HFFc6 (cell line): ENCODE measurements at places on chromosomes 6 and 20.
A peak's percentile ranks its signal among the peaks of the same experiment; 100 is the strongest.

GRCh38 chr20:46371656-46372055 is 34.8 kb downstream of the ELMO2 start:
- no peak overlapping the region for H3K4me3 ChIP-seq
- H3K36me3 ChIP-seq: peaks cover 57% of the 10 kb centered on the region

GRCh38 chr6:44129841-44130322 is 2.5 kb downstream of the TMEM63B start:
- peaks cover 42% of the 10 kb centered on the region for H3K4me1 ChIP-seq
- peaks cover 10% of the 10 kb centered on the region for H3K36me3 ChIP-seq
- DNase-seq: no peak
- no peaks in the 10 kb centered on the region for H3K27me3 ChIP-seq
- H3K27ac ChIP-seq: no peak overlapping the region

DNA sequence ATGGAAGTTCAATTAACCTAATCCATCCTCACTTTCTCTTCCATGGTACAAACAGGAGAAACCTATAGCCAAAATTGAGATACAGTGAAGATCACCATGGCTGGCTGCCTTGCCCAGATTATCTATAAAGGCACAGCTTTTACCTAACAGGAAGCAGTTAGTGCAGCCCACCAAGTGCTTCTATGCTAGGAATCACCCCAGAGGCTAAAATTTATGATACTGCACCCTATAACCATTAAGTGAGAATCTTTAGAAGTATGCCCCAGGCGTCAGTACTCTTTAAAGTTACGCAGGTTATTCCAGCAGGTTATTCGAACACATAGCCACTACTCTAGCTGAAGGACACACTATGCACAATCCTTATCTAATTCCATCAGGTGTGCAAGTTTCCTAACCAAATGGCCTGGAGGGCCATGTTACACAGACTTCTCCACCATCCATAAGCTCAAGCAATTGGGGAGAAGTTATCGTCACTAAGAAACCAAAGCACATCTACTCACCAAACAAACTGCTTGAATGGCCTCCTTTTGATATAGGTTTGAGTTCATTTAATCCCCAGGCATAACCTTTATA is 43.1 kb downstream of the MAN1A1 start:
- no peaks in the 10 kb centered on the region for H3K27me3 ChIP-seq
- DNase-seq: no peak
- H3K4me1 ChIP-seq: peaks cover 5% of the 10 kb centered on the region; the same call in 1 of the 2 replicates
- H3K27ac ChIP-seq: no peak overlapping the region
- H3K36me3 ChIP-seq: no peaks in the 10 kb centered on the region
- no peak overlapping the region for H3K4me3 ChIP-seq

- H3K27ac ChIP-seq: peak overlapping the region; percentile 84
- DNase-seq: no peak
- H3K36me3 ChIP-seq: peaks cover 44% of the 10 kb centered on the region
These were observed 640 bp downstream of the NFS1 start for GRCh38 chr20:35698298-35699126.

- DNase-seq: no peak
- no peak overlapping the region for H3K27ac ChIP-seq
- peaks cover 17% of the 10 kb centered on the region for H3K27me3 ChIP-seq
- H3K36me3 ChIP-seq: no peaks in the 10 kb centered on the region
- H3K4me3 ChIP-seq: no peak overlapping the region
These were observed 18.9 kb downstream of the CDH22 start for GRCh38 chr20:46289432-46289831.

DNA sequence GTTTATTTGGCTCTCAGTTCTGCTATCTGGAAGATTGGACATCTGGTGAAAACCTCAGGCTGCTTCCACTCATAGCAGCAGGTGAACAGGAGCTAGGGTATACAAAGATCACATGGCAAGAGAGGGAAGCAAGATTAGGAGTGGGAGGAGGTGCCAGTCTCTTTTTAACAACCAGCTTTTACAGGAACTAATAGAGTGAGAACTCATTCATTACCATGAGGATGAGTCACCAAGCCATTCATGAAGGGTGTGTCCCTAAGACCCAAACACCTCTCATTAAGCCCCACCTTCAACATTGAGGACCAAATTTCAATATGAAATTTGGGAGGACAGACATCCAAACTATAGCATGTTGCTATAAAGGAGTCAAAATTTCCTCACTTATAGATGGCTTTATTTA is 85.4 kb upstream of the HCRTR2 start:
- H3K4me1 ChIP-seq: no peaks in the 10 kb centered on the region
- peaks cover 3% of the 10 kb centered on the region for H3K27me3 ChIP-seq
- H3K4me3 ChIP-seq: no peak overlapping the region
- H3K36me3 ChIP-seq: no peaks in the 10 kb centered on the region
- no peak overlapping the region for H3K27ac ChIP-seq

DNA sequence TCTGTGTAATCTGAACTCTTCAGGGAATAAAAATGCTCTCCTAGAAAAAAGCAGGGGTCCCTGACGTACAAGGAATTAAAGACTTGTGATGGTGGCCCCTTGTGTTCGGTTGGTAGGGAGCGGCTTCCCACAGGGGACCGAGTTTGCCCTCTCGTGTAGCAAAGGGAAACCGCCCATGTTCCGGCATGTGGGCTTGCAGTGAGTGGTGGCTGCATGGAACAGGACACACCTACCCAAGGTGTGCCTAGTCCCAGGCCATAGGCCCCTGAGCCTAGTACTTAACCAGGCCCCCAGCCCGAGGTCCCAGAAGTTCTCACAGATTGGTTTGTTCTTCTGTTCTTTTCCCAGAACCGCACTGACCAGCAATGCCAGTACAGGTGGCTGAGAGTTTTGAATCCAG is 15.5 kb downstream of the MYBL2 start:
- H3K4me1 ChIP-seq: peaks cover 6% of the 10 kb centered on the region; the same call in 1 of the 2 replicates
- no peaks in the 10 kb centered on the region; the same call in 1 of the 2 replicates for H3K27me3 ChIP-seq
- H3K36me3 ChIP-seq: no peaks in the 10 kb centered on the region
- DNase-seq: no peak
- no peak overlapping the region for H3K27ac ChIP-seq

- DNase-seq: no peak
- H3K36me3 ChIP-seq: no peaks in the 10 kb centered on the region
- H3K27ac ChIP-seq: no peak overlapping the region
- no peaks in the 10 kb centered on the region for H3K4me1 ChIP-seq
- no peak overlapping the region for H3K4me3 ChIP-seq
These were observed 75.2 kb upstream of the PMEPA1 start for GRCh38 chr20:57785061-57785460.

- no peaks in the 10 kb centered on the region; the same call in 1 of the 2 replicates for H3K4me1 ChIP-seq
- H3K27ac ChIP-seq: no peak overlapping the region
- H3K4me3 ChIP-seq: no peak overlapping the region
- no peaks in the 10 kb centered on the region for H3K36me3 ChIP-seq
These were observed 56.7 kb upstream of the ZFAND3 start for GRCh38 chr6:37762806-37763205.

GRCh38 chr6:73655341-73655917 is 1.6 kb upstream of the SLC17A5 start:
- H3K27ac ChIP-seq: no peak overlapping the region; the same call in 1 of the 2 replicates
- H3K4me1 ChIP-seq: peaks cover 44% of the 10 kb centered on the region

DNA sequence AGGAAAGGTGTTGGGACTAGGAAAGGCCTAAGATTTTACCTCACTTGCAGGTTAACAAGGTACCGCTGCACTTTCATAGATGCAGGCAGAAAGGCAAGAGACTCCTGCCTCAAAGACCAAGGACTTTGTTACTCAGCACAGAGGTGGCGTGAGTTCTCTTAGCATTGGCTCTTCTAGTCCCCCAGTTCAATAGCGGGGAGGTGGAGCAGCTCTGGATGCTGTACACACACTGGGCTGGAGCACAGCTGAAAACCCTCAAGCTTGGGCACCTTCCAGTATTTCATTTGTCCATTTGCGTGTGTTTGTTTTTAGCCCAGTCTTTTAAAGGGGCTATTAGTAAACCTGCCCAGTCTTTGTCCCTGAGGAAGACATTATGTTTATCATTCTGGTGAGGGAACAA is 345.2 kb downstream of the FARS2 start:
- no peak overlapping the region for H3K27ac ChIP-seq
- H3K4me1 ChIP-seq: no peaks in the 10 kb centered on the region
- DNase-seq: no peak
- peaks cover 2% of the 10 kb centered on the region for H3K27me3 ChIP-seq
- peaks cover 9% of the 10 kb centered on the region; the same call in 1 of the 2 replicates for H3K36me3 ChIP-seq

- DNase-seq: no peak
- H3K4me1 ChIP-seq: no peaks in the 10 kb centered on the region
- no peak overlapping the region for H3K27ac ChIP-seq
- H3K4me3 ChIP-seq: no peak overlapping the region
- H3K36me3 ChIP-seq: no peaks in the 10 kb centered on the region
- no peaks in the 10 kb centered on the region for H3K27me3 ChIP-seq
These were observed 305.5 kb downstream of the SLC35F1 start for GRCh38 chr6:118212451-118213173.

DNA sequence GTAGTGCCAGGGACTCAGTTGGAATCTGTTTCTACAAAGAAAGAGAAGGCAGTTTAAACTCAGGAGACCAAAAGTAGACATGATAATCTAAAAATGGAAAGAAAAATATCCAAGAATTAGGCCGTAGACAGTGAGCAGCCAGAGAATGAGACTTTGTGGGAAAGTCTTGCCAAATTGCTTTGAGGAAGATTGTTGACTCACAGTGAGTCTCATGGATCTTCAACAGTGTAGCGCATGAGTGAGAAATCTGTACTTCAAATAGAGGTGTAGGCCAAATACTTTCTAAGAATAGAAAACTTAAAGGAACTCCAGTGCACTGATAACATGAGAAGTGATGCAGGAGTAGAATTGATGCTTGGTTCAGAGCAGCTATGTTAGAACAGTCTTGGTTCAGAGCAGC is 284.5 kb downstream of the HTR1B start:
- H3K4me3 ChIP-seq: peak overlapping the region; percentile 70
- no peaks in the 10 kb centered on the region for H3K27me3 ChIP-seq
- DNase-seq: peak; percentile 73
- peak overlapping the region; percentile 85 for H3K27ac ChIP-seq

DNA sequence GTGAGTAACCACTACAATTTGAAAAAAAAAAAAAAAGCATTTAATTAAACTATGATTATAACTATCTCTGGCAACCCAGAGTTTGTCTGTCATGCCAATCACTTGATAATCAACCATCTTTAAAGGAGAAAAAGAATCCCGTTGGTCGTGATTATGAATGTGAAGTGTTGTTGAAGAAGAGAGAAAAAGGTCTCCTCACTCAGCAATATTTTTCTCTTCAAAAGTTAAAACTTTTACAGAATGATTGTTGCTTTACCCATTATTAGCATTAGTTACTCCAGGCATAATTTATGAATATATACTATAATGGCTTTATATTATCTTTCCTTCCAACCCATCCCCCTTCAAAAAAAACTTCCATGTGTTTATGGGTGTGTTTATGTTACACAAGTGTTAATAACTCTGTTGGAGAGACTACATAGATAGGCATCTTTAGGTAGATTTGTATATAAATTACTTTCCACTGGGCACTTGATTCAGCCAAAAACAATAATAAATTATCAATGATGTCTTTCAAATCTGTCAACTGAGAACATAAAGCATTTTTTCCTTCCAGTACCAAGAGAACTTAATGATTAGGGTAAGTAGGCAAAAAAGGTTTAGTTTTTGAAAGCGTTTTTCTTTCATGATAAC is 5.1 kb downstream of the BMP5 start:
- H3K36me3 ChIP-seq: no peaks in the 10 kb centered on the region
- no peak overlapping the region for H3K4me3 ChIP-seq
- DNase-seq: no peak
- no peaks in the 10 kb centered on the region for H3K4me1 ChIP-seq
- H3K27ac ChIP-seq: no peak overlapping the region
- no peaks in the 10 kb centered on the region; the same call in 1 of the 2 replicates for H3K27me3 ChIP-seq

GRCh38 chr6:45915780-45916468 is 99.7 kb downstream of the CLIC5 start:
- H3K4me1 ChIP-seq: peaks cover 7% of the 10 kb centered on the region
- H3K4me3 ChIP-seq: no peak overlapping the region
- no peak overlapping the region for H3K27ac ChIP-seq
- DNase-seq: no peak

GRCh38 chr6:169005166-169005565 is 248.5 kb downstream of the THBS2 start:
- no peak overlapping the region for H3K4me3 ChIP-seq
- no peak overlapping the region for H3K27ac ChIP-seq
- no peak for DNase-seq
- H3K36me3 ChIP-seq: no peaks in the 10 kb centered on the region; the same call in 1 of the 2 replicates

DNA sequence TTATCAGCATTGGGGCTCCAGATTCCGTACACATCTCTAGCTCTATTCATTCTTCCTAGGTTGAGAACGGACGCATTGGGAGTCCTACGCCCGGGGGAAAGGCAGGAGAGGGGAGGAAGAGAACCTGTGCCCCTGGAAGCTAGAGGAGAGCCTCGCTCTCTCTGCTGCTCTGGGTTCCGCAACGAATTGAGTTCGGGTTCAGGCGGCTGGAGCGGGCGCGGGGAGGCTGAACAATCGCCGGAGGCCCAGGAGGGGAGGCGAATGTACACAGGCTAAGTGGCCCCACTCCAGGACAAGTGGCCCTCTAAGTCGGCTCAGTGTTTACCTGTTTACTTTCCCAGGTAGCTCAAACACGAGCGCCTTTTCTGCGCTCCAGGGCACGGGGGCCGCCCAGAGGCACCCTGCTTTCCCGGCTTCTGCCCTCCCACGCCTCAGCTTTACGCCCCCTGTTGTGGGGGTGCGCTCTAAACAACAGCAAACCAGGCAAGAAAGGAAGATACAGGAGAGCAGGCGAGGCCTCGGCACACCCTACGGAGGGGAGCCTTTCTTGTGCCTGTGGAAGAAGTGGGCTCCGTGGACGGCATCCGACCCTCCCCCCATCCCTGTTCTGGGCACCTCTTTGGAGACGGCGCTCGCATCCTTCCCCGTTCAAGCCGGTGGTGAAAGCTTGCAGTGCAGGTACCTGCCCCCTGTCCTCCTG is 4.6 kb upstream of the NKX2-2 start:
- H3K27me3 ChIP-seq: peaks cover 70% of the 10 kb centered on the region
- H3K27ac ChIP-seq: no peak overlapping the region
- H3K36me3 ChIP-seq: no peaks in the 10 kb centered on the region
- peaks cover 23% of the 10 kb centered on the region for H3K4me1 ChIP-seq
- no peak overlapping the region for H3K4me3 ChIP-seq
- no peak for DNase-seq

DNA sequence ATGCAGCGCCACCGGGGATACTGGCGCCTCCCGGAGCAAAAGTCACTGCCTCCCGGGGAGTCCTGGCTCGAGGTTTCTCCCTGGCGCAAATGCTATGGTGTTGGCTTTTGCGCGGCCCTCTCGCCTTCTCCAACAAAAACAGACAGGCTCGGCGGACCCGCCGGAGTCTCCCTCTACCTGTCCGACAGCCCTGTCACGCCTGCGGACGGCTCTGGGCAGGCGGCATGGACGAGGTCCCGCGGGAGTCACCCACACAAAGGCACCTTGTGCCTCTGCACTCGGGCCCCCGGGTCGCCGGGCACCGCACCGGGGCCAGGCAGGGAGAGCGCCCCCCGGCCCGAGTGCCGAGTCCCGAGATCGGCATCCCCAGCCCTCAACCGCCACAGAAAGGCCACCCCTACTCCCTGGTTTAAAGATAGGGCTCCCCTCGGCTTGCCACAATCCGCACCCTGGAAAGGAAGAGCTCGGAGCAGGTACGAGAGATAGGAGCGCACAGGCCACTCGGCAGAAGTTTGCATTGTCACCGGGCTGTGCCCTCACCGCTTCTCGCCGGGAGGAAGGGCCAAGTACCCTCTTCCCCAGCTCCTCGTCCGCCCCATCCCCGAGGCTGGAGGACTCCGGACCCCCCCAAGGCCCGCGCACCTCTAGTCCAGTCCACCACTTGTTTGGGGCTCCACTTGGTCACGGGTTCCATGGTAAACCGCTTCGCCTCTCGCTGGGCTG is 903 bp downstream of the CNKSR3 start:
- peak overlapping the region; percentile 90 for H3K4me3 ChIP-seq
- H3K36me3 ChIP-seq: peaks cover 20% of the 10 kb centered on the region
- DNase-seq: no peak

- H3K27ac ChIP-seq: 0 out of 2 replicates have a peak overlapping the region, but pooled peaks have one; percentile 31
- peaks cover 52% of the 10 kb centered on the region for H3K4me1 ChIP-seq
- peaks cover 22% of the 10 kb centered on the region for H3K36me3 ChIP-seq
- H3K27me3 ChIP-seq: no peaks in the 10 kb centered on the region; the same call in 1 of the 2 replicates
- H3K4me3 ChIP-seq: no peak overlapping the region
These were observed 48.2 kb upstream of the TLDC2 start for GRCh38 chr20:36827541-36828279.
